Stimulated activated CD8-positive, alpha-beta memory T cell treated with anti-CD3 and anti-CD28 coated beads, Interleukin-15, amount 100 ng/mL, for 48 hours (primary cell): ENCODE measurements at places on chromosomes 4 and X.

- no peak for DNase-seq
Observed at GRCh38 chrX:133676344-133677122, 261.2 kb upstream of the GPC4 start.

GRCh38 chr4:143252478-143252877 lies 67.8 kb downstream of the USP38 start:
- no peak for DNase-seq

- DNase-seq: no peak
Observed at GRCh38 chrX:809081-809480, 178.5 kb downstream of the SHOX start.

DNA sequence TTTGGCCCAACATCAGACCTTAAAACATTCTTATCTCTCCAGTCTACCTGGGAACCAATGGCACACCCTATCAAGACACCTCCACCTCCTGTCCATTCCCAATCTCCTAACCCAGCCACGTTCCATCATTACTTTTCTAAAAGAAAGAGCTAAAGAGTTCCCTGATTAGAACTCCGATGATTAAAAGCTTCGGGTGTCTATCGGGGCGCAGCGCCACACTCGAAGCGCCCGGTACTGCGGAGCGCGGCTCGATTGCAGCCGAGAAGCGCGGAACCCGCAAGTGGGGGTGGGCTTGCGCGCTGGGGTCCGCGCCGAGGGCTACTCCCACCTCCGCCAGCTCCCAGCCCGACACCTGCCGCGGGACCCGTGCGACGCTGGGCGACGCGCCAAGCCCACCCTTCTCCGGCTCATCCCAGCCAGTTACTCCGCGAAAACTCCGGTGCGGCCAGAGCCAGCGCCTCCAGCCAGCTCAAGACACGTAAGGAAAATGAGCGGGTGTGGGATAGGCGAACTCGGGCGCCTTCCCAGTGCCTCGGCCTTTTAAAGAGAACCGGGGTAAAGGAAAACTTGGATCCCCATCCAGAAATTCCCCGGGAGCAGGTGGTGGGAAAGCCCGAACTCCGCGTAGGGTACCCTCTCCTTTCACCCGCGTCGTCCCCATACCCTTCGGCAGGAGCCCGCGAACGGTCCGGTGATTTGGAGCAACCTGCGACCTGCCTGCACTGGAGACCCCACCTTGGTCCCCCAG lies 593 bp downstream of the NPY1R start:
- no peak for DNase-seq

GRCh38 chr4:48858130-48858529 lies 27.2 kb downstream of the OCIAD1 start:
- DNase-seq: no peak

- DNase-seq: no peak
Observed at GRCh38 chr4:4507923-4508322, 33.9 kb downstream of the STX18 start.

DNA sequence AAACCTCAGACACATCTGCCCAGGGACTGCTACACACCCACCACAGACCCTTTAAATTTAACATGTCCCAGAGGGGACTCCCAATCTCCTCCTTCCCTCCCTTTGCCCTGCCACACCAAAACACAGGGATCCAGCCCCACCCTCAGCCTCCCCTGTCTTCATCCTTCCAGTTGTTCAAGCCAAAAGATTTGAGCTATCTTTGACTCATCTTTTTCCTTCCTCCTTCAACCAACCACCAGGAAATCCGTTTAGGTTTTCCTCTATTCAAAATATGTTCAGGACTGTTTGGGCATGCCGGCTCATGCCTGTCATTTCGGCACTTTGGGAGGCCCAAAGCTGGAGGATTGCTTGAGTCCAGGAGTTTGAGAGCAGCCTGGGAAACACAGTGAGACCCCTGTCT lies 6.9 kb upstream of the STK32B start:
- no peak for DNase-seq

DNA sequence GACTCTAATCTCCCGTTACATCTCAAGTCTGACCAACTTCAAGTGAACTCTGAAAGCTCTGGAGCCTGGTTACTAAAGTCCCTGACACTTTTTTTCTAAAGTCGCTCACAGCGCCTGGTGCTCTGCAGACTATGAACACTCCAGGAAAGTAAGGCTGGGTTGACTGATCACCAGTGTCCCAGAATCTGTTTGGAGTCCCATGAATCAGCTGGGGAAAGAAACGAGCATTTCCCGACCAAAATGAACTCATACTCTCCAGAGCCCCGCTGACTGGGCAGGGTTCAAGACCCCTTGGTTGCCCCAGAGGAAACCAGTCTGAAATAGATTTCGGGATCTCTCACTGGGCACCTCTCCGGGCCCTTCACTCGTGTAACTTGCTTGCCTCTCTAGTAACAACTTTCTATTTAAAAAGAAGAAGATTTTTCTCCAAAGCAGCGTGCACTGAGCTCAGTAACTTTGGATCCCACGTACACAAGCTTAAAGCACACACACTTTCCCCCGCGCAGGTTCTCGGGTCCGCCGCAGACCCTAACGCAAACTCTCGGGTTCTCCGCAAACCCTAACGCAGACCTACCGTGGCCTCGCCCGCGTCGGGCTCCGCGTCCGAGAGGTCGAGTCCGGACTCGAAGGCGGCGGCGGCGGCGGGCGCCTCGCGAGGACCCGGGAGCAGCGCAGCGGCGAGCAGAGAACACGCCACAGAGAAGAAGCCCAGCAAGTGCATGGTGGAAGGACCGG lies 964 bp downstream of the VEGFC start:
- no peak for DNase-seq

DNA sequence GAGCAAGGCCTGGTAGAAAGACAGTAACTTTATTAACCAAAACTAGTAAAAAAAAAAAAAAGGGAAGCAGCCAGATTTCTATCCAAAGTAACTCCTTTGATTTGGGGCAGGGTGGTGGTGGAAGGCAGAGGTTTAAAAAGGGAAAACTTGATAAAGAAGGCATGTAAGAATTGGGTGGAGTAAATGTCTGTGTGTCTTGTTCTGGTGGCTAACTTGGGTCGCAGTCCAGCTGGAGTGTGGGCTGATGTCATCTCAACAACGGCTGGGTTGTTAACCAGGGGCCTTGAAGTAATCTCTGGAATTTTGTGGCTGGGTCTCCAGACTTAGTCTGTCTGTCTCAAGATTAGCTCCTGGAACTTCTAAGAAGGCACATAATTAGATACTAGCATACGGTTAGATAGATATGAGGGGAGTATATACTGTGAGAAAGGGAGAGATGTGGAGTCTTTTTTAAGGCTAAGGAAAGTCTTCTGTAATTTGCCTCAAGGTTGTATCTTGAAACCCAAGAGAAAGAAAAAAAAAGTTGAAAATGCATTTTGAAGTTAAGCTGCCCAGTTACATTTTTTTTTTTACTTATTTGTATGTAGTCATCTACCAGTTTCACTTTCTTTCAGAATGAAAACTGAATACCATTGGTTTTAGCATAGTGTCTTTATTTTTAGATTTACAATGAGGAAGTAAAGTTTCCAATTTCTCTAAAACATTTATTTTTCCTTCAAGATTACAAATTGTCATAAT lies 48.3 kb downstream of the MTHFD2L start:
- DNase-seq: no peak

DNA sequence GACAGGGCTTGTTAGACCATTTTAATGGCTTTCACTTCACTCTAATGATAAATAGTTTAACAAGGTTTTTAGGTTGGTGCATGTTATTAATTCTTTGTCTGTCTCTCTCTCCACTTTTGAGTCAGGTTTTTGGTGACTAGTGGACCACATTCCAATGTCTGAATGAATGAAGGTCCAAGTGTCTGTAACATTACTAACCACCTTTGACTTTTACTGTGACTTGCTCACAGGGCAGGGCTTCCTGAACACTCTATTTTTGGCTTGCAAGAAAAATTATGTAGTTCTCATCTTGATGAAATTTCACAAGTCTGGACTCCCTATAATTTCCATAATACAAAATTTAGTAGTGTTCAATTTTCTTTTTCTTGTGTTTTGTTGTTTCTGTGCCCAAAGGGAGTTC lies 78.9 kb upstream of the BMPR1B start:
- no peak for DNase-seq

- no peak for DNase-seq
Observed at GRCh38 chrX:920234-920799, 289.7 kb downstream of the SHOX start.
